Stimulated activated CD4-positive, alpha-beta T cell treated with anti-CD3 and anti-CD28 coated beads, TNF-alpha, amount 100 ng/mL, for 48 hours (primary cell): ENCODE measurements at places on chromosomes 3 and 15.

DNA sequence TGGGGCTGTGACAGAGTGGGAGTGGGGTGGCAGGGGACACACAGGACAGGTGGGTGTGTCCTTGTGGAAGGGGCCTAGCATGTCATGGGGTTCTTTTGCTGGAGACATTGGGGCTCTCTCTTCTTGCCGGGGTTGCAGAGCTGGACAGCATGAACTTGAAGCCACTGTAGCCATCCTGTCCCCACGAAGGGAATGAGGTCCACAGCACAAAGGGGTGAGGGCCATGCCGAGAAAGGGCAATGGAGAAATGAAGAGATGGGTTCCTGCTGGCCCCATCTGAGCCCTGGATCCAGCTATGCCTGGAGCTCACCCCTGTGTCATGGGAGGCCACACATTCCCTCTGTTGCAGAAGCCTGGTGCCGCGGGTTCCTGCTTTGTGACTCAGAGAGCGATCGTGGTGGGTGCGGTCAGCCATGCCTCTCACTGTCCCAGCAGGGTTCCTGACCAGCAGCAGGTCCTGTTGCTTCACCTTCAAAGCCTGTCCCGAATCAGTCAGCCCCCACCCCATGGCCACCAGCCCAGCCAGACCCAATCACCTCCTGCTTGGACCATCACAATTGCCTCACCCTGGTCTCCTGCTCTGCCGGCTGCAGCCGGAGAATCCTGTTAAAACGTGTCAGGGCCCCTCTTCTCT is 50.0 kb downstream of the DNAJB8 start:
- DNase-seq: no peak

- DNase-seq: no peak
These were observed 20.8 kb downstream of the UBE2E1 start for GRCh38 chr3:23826382-23827064.

DNA sequence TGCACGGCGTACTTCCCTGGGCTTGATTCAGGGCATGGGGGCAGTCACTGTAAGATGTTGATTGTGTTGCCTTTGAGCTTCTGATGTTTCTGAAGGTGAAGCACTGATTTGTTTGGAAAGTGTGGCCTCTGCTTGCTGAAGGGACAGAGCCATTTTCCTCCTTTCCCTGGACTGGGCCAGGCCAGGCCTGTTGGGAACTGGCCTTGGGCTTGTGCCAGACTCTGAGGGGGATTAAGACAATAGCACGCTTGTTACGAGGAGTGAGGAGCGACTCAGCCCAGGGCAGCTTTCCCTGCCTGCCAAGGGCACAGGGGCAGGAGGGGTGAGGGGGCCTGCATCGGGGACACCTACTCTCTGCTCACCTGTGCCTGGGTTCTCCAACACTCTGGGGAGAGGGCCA is 42.9 kb downstream of the LINGO1 start:
- no peak for DNase-seq

- DNase-seq: no peak
These were observed 498.1 kb upstream of the TPRG1 start for GRCh38 chr3:188673646-188674186.

DNA sequence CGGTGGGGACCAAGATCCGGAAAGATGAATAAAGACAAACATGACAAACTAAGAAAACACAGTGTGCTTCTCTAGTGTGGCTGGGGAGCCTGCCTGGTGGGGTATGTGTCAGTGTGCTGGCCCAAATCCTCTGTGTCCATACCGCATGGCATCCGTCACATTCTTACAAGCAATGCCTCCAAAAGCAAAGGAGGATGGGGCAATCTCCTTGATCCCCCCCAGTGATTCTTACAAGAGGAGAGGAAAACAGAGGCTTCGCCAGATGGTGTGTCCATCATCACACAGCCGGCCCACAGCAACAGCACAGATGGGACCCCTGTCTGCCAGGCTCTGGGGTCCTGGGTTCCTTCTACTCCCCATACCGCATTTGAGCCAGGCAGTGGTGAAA is 558 bp upstream of the IL17RC start:
- no peak for DNase-seq

DNA sequence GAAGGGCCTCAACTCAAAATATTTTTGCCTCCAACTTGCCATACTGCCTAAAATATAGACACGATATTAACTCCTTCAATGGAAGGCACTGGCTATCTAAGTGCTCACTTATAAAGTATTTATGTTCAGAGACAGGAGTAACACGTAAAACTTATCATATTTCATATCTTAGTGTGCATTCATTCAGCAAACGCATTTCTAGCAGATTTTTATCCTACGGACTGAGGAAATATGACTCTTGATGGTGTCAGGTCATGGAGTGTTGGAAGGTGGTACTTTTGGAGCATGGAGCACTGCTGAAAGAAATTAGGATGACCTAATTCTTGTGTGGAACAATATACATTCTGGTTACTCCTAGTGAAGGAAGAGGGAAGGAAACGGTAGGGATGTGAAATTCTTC is 43.8 kb upstream of the LEKR1 start:
- DNase-seq: no peak

- DNase-seq: peak; percentile 21
These were observed 46.4 kb upstream of the HES1 start for GRCh38 chr3:194089357-194090177.

DNA sequence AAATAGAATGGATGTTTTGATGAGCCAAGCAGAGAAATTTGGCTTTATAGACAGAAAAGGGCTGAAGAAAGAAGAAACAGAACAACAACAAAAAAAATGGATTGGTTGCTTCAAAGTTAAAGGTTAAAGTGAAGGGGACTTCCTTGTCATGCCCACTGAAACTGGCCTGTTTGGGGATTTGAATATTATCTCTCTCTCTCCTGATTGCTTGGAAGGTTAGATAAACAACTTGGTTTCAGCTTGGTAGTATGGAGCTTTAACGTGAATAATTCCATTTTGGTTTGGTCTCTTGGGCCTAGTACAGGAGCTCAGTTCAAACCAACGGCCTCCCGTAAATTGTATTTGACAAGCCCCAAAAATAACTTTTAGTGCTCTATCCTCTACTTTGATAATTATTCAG is 70.8 kb upstream of the MBNL1 start:
- no peak for DNase-seq

DNA sequence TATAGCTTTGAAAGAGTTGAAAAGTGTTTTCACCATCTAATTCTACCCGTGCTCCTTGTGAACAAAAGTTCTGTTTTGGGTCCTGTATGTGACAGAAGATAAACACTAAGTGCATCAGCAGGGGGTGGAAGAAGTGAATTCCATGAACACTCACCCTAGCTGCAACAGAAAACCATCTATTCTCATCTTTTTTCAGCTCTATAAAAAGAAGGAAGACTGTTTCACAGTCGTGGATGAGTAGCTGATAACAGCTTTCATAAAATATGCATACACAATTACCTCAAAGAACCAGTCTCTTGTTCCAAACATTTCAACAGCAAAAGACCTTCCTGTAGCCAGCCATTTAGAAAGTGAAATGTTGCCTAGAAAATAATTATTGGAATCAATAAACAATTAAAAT is 281.7 kb upstream of the RASGRP1 start:
- no peak for DNase-seq

DNA sequence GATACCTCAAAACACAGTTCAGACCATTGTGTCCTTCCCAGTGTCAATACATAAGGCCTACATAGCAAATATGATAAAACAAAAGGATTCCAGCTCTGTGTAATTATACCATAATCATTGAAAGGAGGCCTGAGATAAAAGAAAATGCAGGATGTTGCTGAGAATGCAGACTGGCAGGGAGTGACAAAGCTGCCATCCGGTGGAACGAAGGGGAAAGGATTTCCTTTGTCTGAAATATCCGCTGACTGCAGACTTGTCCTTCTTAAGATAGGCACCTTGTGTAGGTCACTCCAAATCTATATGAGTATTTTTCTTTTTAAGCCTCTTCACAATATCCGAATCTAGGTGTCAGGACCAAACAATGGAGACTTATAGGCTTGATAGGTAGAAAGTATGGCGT is 108.0 kb downstream of the KCNH8 start:
- DNase-seq: no peak

- no peak for DNase-seq
These were observed 15.8 kb downstream of the CHD2 start for GRCh38 chr15:92915766-92916435.

GRCh38 chr3:52291508-52292181 is 4.0 kb downstream of the GLYCTK start:
- DNase-seq: no peak

DNA sequence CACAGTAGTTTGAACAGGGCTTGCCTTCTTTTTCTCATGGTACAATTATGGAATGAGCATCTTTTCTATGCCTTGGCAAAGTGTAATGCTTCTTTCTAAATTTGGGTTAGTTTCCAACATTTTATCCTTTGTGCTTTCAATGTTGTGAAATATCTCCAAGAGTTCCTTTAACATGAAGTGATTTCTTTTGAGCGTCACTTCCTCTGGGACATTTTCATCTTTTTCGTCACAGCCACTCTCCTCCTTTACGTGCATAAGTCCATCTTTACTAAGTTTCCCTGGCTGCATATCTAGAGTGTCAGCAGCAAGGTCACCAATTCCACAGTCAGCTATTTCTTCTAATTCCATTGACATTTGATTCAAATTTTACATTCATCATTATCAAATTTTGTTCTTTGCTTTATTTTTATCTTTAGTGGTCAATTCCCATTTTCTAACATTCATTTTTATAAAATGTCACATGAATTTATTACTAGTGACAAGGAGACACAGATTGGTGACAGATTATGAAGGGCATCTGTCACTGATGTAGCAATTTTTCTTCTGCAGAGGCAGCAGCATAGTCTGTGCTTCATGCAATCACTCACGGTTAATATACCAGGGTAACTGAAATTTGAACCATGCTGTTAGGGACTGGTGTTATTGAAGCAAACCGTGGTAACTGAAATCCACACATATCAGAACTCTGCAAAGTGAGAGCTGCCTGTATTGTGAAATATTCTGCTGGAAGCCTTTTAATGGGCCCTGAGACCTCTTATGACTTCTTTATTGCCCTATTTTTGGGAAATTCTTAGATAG is 126.5 kb upstream of the THBS1 start:
- DNase-seq: no peak

- DNase-seq: no peak
These were observed 98.4 kb upstream of the RAD18 start for GRCh38 chr3:9061634-9062033.

DNA sequence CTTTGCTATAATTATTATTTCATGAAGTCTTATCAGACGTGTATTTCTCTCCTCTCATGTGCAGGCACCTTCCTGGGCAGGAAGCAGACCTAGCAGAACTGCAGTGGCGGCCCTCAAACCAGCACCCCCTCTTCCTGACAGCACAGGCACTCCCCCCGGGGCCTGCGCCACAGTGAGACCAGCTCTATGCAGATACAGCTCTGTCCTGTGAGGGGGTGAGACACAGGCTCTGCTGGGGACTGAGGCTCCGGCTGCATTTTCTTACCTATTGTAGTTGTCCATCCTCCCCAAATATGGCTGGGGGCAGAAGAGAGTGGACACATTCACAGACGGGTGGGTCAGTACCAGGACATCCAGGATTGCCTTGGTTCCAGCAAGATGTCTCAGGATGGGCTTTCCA is 5.0 kb downstream of the CISH start:
- DNase-seq: no peak

- no peak for DNase-seq
These were observed 189.0 kb downstream of the ZNF621 start for GRCh38 chr3:40713795-40714194.

- no peak for DNase-seq
These were observed 225.5 kb downstream of the GRM7 start for GRCh38 chr3:7086417-7086816.

GRCh38 chr15:84748274-84749110 is at the start of gene ZNF592:
Gene ZNF592, plus strand, starts transcription at chr15:84748592. Its CDS starts 34,084 bp downstream, at chr15:84782676.
- DNase-seq: peak; percentile 58

- no peak for DNase-seq
These were observed 12.6 kb upstream of the RTP3 start for GRCh38 chr3:46484911-46485778.

DNA sequence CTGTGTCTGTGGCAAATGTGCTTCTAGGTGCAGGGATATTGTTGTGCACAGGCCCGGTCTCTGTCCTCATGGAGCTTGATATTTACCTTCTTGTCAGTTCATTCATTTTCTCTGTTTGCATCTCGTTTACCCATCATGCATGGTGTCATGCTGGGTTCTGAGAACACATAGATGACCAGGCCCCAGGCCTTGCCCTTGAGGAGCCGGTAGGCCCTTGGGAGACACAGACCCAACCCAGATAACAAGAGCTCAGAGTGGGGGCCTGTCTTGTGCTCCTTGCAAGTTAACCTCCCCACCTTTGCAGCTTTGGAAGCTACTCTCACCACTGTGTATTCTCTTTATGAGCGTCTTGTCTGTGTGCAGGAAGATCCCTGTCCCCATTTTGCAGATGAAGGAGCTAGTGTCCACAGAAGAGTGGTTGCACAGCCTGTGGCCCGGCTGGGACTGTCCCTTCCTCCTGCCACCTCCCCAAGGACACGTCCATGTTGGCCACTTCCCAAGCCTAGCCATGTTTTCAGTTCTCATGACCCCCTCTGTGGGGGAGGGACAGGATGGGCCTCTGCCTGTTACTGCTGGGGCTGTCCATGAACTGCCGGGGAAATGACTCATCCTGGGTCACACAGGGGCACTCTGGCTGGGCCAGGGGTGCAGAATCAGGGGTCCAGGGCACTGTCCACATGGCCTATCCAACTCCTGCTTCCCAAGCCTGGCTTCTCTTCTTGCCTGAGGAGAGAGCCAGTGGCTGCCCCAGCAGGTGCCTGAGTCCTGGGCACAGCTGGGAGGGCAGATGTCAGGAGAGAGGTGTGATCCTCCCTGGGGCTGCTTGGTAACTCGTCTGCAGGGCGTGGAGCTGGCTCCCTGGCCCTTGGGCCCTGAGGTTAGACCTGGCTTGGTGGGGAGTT is 3.4 kb downstream of the SNX33 start:
- DNase-seq: no peak

DNA sequence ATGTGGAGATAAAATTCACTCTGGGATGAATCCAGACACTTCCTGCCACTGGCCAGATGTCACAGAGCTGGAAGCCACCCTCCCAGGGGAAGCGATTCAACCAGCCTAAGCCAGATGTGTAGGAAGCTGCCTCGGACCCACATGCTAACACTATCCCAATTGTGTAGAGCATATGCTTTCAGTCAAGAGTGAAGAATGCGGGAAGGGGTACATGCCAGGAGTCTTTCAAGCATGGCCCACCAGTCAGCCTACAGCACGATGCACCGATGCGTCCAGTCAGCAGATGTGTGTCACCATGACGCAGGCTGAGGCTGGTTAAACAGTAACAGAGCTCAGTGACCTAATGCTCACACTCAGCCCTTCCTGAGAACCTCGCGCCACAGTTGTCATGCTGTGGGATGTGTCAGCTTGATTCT is 38.8 kb upstream of the BNC1 start:
- no peak for DNase-seq
